ENCODE measurements at places on chromosomes 2 and 18.

GRCh38 chr2:133855526-133855925, 287.3 kb upstream of the NCKAP5 start:
- no peak for DNase-seq

- no peak for DNase-seq
Measured at GRCh38 chr18:70160073-70160678, 45.3 kb downstream of the RTTN start.

- peak; percentile 20 for DNase-seq
Measured at GRCh38 chr2:200471324-200471848, 38.5 kb downstream of the KCTD18 start.

GRCh38 chr2:225569995-225570394, 170.5 kb downstream of the NYAP2 start:
- DNase-seq, result no peak

GRCh38 chr18:62071071-62071470, 115.8 kb downstream of the PIGN start:
- DNase-seq, result no peak

Measured in stimulated activated CD4-positive, alpha-beta T cell treated with anti-CD3 and anti-CD28 coated beads, Interleukin-2, amount 100 ng/mL, for 48 hours (primary cell).